B cell (primary cell): ENCODE measurements at places on chromosomes 1 and 21. TPM values are rescaled to one million over a fixed set of nuclear protein-coding genes. Genes with fewer than 3 reads are reported as not detected.
A peak's percentile ranks its signal among the peaks of the same experiment; 100 is the strongest.

MATN1 gene
- 2.5 and 12.1 TPM in 2 replicates for polyA plus RNA-seq

DAB1 gene
- not detected in 2 replicates for polyA plus RNA-seq

CHODL gene
- polyA plus RNA-seq, result 0.04 TPM in 1 of 2 replicates, not detected in the other

LCE1B gene
- polyA plus RNA-seq, result not detected in 2 replicates

PADI6 gene
- 0.04 and 0.10 TPM in 2 replicates for polyA plus RNA-seq

NBPF1 gene
- 10.1 and 19.1 TPM in 2 replicates for polyA plus RNA-seq

GRCh38 chr1:220013497-220013896 is 32.8 kb downstream of the EPRS1 start:
- DNase-seq, result no peak

DNA sequence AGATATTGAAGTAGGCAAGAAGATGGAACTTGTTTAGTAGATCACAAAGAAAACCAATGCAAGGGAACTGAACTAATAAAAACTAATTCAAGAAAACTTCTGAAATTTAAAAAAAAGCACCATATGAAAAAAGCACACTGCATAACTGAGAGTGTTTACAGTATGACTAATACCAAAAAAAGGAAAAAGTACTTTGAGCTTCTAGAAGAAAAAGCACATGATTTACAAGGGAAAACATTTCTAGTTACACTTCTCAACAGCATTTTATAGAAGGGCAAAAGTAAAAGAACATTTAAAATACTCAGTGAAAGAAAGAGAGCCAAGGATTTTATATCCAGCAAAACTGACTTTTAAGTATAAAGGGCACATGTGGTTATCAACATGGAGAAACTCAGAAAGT is 233.6 kb downstream of the RPS6KC1 start:
- DNase-seq, result no peak

DNA sequence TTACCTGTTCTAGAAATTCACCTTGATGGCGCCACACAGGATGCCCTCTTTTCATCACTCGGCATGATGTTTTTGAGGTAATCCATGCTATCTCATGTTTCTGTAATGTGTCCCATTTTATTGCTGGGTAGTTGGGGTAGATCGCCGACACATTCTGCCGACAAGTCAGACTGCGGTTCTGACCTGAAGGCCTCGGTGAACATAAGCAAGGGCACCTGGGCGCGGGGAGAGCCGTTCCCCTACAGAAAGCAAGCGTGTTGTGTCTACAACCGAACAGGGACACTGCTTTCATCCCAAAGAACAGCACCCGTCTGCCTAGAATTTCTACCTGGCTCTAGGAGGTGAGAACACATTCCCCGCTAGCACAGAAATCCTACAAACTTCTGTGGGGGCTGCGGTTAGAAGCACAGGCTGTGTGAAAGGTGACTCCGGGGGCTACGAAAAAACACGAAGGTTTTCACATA is 149.2 kb downstream of the PPIAL4G start:
- no peak for DNase-seq

DNA sequence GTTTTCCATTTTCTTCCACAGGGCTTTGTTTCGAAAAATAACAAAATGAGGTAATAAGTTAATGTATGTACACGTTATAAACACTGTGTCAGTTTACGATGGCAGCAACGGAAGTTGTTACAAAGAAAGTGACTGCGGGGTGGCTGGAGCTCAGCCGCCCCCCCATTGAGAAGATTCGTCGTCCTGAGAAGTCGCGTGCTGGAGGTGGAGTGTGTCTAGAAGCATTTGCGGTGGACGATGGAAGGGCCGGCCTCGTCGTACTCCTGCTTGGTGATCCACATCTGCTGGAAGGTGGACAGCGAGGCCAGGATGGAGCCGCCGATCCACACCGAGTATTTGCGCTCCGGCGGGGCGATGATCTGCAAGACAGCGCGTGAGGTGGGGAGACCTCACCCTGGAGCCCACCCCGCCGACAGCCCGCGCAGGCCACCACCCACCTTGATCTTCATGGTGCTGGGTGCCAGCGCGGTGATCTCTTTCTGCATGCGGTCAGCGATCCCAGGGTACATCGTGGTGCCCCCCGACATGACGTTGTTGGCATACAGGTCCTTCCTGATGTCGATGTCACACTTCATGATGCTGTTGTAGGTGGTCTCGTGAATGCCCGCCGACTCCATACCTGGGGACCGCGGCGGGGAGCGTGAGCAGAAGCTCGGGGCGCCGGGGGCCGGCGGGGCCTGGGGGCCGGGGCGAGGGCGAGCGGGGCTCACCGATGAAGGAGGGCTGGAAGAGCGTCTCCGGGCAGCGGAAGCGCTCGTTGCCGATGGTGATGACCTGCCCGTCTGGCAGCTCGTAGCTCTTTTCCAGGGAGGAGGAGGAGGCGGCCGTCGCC is 2.4 kb downstream of the ACTA1 start:
- DNase-seq, result peak; percentile 31

DNA sequence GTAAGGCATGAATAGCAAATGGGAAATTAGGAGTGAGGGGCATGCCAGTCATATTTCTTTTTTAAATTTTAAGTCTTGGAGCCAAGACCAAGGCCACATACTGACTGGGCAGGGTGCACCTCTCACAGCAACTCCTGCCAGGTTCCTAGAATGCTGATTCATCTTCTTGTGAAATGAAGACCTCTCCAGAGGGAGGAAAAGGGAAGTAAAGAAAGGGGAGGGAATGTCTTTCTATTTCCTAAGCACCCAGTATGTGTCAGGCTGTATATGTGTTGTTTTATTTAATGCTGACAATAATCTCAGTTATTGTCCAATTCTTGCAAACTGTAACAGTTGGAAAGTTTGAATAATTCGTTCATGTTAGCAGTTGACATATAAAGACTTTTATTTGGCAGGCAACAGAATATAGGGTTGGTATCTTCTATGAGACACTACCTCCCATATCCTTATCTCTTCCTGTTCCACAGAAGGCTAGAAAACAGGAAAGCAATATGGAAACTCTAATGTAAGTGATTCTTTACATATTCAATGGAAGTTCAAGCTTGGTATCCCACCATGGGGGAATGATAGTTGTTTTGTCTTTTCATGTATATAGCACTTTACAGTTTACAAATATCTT is 259.1 kb upstream of the USP24 start:
- no peak for DNase-seq

DNA sequence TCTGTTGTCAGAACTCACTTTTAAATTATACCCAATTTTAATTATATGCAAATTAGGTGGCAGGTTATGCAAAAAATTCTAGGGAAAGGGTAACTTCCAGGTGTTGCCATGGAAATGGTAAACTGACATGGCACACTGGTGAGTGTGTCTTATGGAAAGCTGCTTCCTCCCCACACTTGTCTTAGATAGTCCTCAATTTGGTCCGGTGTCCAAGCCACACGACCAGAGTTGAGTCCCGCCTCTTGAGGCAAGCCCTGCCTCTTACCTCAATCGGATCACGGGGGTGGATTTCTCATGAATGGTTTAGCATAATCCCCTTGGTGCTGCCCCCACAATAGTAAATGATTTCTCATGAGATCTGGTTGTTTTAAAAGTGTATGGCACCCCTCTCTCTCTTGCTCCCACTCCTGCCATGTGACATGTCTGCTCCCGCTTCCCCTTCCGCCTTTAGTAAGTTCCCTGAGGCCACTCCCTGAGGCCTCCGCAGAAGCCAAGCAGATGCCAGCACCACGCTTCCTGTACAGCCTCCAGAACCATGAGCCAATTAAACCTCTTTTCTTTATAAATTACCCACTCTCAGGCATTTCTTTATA is 74.9 kb downstream of the MATN1 start:
- DNase-seq, result no peak

GRCh38 chr1:17904290-17904689 is 149.2 kb downstream of the ACTL8 start:
- no peak for DNase-seq

GRCh38 chr1:163263818-163264655 is 57.7 kb upstream of the NUF2 start:
- no peak for DNase-seq

DNA sequence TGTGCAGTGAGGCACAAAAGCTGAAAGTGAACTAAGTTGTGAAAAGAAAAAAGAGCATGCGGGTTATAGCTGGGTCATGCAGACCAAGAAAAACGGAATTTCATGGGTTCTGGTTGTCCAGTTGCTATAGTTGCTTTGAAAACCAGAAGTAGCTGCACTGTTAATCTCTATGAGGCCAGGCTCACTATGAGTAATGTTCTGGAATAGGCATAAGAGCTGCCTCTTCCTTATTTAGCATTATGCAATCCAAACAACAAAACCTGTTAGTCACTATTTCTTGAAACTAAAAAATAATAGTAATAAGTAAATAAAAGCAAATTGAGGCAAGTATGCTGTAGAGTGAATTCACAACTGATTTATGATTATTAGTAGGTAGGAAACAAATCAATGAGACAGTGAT is 1383.7 kb downstream of the MRPL39 start:
- DNase-seq, result no peak

GRCh38 chr1:188355082-188355481 is 1526.3 kb downstream of the PLA2G4A start:
- DNase-seq, result no peak

- DNase-seq, result no peak
Measured at GRCh38 chr1:151221616-151222015, 23.3 kb downstream of the PIP5K1A start.

DNA sequence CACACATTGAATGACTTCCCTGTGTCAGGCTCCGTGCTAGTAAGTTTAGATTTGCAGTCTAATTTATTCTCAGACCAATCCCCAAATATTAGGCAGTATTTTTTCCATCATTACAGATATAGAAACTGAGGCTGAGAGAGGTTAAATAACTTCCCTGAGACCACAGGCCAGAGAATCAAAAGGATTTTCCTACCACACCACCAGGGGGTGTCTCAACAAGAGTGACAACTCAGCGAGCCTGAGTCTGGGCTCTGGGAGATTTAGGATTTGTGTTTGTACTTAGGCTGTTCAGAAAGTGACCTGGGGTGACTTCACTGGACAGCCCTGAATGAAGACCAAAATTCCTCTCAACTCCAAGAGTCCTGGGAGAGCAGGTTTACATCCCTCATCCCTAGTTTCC is 13.3 kb upstream of the LCE5A start:
- no peak for DNase-seq

DNA sequence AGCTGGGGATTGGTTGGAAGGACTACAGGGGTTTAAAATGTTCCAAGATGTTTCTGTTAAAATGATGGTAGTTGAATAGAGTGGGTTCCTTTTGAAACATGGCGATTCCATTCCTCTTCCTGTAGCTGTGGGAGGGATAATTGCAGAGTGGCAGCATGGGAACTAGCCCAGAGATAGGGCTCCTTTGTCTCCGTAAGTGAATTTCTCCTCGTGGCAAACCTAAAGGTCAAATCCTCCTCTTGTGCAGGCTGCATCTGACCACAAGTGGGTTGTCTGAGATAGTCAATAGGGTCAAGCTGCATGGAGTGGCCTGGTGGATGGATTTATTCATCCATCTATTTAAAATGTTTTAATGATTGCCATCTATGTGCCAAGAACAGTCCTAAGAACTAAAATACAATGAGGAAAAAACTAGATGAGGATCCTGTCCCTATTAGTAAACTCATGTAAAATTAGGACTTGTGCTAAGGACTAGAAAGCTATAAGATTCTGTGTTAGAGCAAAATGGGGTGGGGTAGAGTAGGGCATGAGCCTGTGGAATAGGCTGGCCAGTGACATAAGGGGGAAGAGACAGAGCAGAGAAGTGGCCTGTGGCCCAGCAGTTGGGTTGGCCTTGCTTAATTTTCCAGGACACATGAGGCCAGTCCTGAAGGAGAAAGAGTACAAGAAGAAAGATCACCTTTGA is 89.1 kb upstream of the IVNS1ABP start:
- DNase-seq, result no peak

- DNase-seq, result no peak
Measured at GRCh38 chr1:89918794-89919155, 76.1 kb upstream of the ZNF326 start.
